Stimulated activated CD4-positive, alpha-beta T cell treated with anti-CD3 and anti-CD28 coated beads, Interleukin-1b, Interleukin-23, amount 100 ng/mL, for 24 hours (primary cell): ENCODE measurements at places on chromosomes 5 and 9.

DNA sequence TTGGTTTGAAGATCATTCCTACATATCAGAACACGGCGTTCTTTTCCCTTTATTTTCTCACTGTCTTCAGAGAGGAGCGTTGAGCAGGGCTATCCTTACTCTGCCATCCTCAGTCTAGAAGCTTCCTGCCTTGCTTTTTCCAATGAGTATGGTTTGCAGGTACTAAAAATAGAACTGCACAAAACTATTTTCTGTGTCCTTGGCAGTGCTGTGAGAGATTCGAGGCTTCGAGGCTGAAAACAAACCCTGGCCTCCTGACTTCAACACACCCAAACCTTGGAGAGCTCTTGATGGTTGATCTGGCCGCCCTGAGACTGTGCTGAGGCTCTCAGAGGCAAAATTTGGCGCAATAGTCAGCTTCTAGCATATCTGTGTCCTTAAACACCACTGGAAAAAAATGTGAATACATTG, 78.9 kb downstream of the GOLPH3 start:
- no peak for DNase-seq

GRCh38 chr5:65791712-65792673, 70.0 kb downstream of the NLN start:
- DNase-seq, result no peak

DNA sequence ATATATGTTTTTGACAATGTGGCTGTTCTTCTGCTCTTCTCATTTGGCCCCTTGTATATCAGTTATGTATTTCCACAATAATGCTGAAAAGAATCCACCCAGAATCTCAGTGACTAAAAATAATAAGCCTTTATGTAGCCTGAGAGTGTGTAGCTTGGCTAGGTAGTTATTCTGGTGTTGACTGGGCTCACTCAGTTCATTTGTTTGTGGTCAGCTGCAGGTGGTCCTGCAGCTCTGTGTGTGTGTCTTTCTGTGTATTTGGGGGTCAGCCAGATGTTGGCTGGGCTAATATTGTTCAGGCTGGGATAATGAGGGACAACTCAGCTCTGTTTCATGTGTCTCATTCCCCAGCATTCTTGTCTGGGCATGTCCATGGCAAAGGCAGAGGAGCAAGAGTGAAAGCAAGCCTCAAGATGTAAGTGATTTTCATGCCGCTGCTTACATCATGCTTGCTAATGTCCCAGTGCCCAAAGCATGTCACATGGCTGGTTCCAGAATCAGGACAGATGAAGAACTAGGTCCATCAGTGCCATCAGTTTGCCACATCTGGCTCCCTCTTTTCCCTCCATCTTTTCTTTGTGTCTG, 162.8 kb downstream of the KCTD16 start:
- no peak for DNase-seq

DNA sequence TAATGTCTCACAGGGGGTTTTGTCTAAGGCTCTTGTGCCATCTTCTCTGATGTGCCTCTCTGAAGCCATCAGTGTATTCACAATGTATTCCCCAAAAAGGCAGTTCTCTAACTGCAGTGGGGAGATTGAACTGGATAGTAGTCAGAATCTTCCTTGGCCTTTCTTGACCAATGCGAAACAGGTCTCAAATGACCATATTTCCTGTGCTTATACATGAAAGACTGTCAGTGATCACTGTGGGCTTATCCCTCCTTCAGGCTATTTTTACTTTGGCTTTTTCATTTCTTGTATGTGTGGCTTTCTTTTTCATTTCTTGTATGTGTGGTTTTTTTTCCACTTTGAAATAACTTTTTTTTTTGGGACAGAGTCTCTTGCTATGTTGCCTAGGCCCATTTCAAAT, 19.7 kb downstream of the HMGXB3 start:
- DNase-seq, result no peak

GRCh38 chr9:133959171-133959570, 33.0 kb downstream of the VAV2 start:
- DNase-seq, result no peak

DNA sequence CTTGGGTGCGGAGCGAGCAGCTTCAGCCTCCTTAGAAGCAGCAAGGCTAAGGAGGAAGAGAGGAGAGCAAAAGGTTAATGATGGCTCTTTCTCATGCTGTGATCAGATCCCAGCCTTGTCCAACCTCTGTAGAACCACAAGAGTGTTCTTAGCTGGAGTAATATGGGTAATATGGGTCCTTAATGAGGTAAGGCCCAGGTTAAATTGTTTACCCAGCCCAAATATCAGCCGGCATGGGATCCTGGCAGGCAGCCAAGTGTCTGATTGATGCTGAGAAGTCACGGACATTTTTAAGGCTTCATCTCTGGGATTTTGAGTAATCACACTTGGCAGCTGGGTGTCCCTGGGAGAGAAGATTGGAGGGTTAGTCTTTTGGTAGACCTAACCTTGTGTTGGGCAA, 32.3 kb downstream of the GLRA1 start:
- no peak for DNase-seq

GRCh38 chr5:157509587-157509986, 49.6 kb downstream of the NIPAL4 start:
- DNase-seq, result no peak

DNA sequence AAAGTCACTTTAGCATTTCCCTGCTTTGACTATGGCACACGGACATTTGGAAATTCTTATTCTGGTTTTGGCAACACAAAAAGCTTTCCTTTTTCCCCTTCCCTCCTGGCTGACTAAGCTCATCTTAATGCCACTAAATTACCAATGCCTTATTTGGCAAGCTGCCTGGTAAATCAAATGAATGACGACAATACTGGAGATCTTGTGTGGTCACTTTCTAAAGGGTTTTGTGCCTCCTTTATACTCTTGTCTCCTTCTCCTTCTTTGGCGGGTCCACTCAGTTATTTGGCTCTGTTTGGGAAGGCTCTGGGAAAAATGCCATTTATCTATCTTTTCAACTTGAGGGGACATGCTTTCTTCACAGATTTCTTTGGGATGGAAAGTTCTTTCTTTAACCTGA, 34.9 kb downstream of the SH3GL2 start:
- DNase-seq, result no peak

GRCh38 chr5:73182307-73182706, 9.3 kb downstream of the TMEM174 start:
- no peak for DNase-seq

GRCh38 chr5:116528519-116529234, 45.9 kb downstream of the SEMA6A start:
- no peak for DNase-seq

GRCh38 chr5:42898760-42899159, 87.1 kb upstream of the SELENOP start:
- no peak for DNase-seq

- no peak for DNase-seq
Measured at GRCh38 chr9:36504156-36504555, 68.5 kb upstream of the MELK start.

- no peak for DNase-seq
Measured at GRCh38 chr9:90795084-90795483, 6.5 kb upstream of the SYK start.

- no peak for DNase-seq
Measured at GRCh38 chr9:13205824-13206223, 73.7 kb downstream of the MPDZ start.

DNA sequence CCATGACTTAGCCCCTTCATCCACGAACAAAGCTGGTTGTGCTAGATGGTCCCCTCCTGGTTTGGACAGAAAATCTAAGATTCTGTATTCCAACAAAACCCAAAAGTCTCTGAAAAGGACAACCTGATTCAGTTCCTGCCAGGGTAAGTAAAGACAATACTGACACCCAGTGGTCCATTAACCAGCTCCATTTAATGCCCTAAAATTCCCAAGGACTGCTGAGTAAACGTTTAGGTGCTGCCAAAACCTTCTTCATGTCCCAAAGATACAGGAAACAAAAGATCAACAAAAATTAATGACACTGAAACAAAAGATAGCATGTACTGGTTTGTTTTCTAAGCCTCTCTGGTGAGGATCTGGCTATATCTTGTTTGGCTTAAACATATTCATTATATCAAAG, 25.3 kb upstream of the PPP1R2B start:
- no peak for DNase-seq

DNA sequence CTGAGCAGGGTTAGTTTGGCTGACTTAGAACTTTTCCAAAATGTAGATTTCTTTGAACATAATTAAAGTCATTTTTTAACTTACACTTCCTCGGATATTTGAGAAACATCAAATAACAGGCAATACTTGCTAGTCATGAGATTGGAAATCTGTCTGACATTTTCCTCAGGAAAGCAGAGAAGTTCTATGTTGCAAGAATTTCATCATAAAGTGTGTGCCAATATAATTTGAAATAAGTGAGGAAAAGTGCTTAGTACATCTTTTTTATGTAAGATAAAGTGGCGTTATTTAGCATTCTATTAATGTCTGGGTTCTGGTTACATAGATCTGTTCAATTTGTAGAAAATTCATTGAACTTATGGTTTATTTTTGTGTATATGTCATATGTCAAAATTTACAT, 48.7 kb upstream of the C5orf47 start:
- DNase-seq, result no peak

DNA sequence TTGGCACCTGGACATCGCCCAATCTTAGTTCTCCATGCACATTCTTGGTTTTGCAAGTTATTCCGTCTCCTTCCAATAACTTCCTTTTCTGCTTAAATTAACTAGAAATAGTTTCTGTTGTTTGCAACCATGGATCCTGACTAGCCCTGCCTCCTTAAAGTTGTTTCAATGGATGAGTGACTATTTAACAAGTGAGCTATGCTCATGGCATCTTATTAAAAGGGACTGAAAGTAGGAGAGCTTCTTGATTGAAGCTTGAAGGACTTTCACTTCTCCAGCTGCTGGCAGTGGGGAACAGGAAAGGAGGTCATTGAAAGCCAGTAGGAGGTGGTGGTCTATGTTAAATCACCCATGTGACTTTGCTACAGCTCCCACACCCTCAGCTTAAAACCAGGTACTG, 466.8 kb downstream of the ARHGEF28 start:
- no peak for DNase-seq

GRCh38 chr5:145509336-145510136, 325.6 kb downstream of the PRELID2 start:
- no peak for DNase-seq

GRCh38 chr5:82863266-82863665, 213.9 kb downstream of the TMEM167A start:
- no peak for DNase-seq

DNA sequence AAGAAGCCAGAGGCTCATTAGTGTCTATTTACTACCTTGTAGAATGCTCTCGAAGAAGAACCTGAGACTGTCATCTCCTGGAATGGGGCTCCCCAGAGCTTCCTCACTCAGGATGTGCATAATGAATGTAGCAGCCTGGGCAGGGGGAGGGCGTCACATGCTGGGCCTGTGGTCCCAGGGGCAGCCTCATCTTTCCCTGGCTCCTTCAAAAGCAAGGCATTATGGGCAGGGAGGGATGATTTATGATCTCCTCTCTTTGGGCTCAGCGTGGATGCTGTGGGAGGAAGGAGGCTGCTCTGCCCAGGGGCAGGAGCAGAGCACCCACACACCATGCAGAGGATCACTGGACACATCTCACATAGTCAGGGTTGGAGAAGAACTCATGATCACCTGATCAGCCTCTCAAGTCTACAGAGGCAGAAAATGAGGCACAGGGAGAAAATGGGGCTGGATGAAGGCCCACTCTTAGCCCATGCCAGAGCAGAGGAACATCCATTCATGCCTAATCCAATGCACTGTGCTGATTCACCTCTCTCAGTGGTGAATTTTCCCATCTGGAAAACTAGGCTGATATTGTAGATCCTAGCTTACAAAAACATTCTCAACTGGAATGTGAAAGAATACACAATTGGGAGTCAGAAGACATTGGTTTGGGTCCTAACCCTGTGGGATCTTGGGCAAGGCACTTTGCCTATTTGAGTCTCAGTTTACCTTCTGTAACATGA, 173.7 kb downstream of the CARTPT start:
- DNase-seq, result no peak

DNA sequence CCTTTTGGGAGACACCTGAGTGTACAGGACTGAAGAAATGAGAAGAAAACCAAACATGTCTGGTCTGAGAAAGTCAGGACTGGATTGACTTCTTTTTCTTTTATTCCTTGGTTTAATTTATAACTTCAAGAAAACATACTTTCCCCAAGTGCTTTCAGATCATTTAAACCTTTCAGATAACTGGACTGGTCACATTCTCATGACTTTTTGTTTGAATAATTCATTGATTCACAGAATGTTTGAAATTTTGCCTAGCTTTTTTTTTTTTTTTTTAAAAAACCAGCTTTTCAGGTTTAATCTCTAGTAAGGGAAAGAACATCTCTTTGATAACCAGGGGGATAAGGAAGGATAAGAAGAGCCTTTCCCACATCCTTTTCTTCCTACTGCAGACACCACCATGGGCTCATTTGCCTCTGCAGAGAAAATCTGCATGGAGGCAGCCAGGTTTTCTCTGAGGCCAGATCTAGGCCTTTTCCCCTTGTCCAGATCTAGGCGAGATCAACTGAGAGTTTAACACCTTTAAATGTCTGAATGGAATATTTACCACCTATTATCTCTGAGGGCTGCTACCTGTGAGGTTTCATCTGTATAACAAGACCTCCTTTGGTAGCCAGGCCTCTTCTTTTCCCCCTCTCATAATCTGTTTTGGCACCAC, 45.0 kb upstream of the SLC28A3 start:
- DNase-seq, result no peak

DNA sequence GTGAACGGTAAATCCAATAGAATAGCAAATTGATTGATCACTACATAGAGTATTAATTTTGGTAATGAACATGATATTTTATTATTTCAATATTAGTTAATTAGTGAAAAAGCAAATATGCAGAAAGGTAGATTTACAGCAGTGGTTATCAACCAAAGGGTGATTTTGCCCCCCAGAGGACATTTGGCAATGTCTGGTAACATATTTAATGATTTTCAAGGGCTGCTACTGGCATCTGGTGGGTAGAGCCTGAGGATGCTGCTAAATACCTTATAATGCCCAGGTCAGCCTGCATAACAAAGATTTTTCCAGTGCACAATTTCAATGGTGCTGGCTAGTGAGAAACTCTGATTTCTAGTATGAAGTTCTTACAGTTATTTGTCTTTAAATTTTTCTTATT, 1313.7 kb downstream of the PTPRD start:
- DNase-seq, result no peak

GRCh38 chr9:16143947-16144890, 591.4 kb downstream of the CCDC171 start:
- no peak for DNase-seq
